Stimulated activated CD4-positive, alpha-beta T cell treated with anti-CD3 and anti-CD28 coated beads, TNF-alpha, amount 100 ng/mL, for 4 hours (primary cell): ENCODE measurements at places on chromosomes 1 and 21.

- DNase-seq: no peak
These were observed 525 bp downstream of the C1QTNF12 start for GRCh38 chr1:1245817-1246576.

DNA sequence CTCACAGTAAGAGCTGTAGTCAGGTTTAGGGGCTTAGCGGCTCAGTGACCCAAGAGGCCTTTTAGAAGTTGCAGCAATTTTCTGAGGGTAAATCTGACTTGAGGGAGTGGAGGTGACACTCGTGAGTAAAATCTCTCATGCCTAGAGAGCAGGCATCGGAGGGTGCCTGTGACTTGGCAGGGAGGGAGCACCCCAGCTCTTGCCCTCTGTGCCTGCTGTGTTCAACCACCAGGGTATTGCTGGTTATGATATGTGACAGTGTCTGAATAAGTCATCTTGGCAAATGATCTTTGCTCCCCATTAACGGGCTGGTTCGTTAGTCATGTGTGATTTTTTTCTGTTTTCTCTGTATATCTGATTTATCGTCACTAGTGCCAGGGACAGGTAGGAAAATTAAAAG lies 5.9 kb downstream of the MAN1C1 start:
- no peak for DNase-seq

DNA sequence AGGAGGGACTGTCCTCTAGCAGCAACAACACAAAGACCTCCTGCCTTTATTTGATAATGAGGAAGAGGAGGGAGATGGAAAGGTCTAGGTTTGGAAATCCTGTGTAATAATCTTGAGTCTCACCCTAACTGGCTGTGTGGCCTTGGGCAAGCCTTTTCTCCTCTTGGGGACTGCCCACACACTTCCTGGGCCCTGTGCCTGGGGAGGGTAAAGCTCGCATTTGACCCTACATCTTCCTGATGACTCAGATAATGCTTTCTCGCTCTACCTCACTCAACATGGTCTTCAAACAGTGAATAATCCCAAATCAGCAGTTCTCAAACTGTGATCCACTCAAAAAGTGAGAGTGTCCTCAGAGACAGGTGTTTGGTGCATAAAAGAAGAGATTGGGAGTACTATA lies 81.2 kb downstream of the VWA5B1 start:
- no peak for DNase-seq

GRCh38 chr1:46393510-46393909 lies 607 bp upstream of the FAAH start:
- DNase-seq: no peak

GRCh38 chr1:168421399-168422004 lies 122.3 kb downstream of the XCL2 start:
- DNase-seq: no peak

GRCh38 chr1:56644064-56644918 lies 823 bp upstream of the PRKAA2 start:
- DNase-seq: no peak

- DNase-seq: no peak
These were observed 28.7 kb downstream of the RSPH1 start for GRCh38 chr21:42467140-42467983.

DNA sequence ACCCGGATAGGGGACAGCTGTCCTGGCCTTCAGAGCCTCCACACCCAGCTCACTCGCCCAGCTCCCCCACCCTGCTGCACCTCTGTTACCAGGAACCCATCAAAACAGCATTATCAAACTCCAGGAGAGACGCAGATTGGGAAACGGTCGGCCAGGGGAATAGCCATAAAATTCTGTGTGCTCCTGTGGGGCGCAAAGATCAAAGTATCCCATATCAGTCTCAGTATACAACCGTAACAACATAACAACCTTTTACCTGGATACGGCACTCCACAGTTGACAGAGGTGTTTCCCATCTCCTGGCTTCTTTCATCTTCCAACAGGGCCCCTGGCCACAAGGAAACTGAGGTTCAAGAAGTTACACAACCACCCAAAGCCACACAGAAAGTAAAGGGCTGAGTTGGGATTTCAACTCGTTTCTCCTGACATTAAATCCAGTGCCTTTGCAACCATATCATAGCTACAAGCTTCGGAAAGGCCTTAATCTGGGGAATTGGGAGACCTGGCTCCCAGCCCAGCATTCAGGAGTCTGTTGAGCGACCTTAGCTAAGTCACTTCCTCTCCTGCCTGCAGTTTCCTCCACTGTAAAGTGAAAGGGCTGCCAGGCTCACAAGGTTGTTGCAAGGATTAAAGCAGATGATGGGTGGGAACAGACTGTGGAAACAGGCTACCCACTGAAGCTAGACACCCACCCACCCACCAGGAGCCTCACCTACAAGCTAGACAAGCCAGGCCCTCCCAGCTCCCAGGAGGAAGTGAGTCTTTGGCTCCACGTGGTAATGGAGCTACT lies 8.1 kb upstream of the EPHB2 start:
- DNase-seq: no peak

GRCh38 chr1:57945045-57945444 lies 521.2 kb upstream of the DAB1 start:
- DNase-seq: no peak

- DNase-seq: no peak
These were observed 74.4 kb upstream of the HSD17B7 start for GRCh38 chr1:162716123-162716522.

DNA sequence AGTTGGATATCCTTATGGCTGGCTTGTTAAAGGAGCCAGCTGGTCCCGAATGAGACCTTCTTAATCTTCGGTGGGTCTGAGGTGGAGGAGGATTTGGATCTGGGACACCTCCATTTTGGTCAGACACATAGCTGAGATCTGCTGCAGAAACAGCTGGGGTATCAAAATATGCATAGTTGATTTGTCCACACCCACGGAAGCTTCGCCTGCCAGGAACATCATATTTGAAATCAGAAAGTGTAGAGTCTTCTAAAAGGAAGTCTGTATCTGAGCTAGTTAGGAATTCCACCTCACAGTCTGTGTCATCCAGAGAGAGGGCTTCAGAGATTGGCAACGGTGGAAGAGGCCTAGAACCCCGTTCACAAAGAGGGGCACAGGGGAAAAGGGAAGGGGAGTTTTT lies 12.3 kb downstream of the ERRFI1 start:
- no peak for DNase-seq

GRCh38 chr1:29256979-29257804 lies 20.9 kb downstream of the PTPRU start:
- no peak for DNase-seq

GRCh38 chr1:21651214-21652042 lies 17.7 kb downstream of the RAP1GAP start:
- DNase-seq: peak; percentile 10

DNA sequence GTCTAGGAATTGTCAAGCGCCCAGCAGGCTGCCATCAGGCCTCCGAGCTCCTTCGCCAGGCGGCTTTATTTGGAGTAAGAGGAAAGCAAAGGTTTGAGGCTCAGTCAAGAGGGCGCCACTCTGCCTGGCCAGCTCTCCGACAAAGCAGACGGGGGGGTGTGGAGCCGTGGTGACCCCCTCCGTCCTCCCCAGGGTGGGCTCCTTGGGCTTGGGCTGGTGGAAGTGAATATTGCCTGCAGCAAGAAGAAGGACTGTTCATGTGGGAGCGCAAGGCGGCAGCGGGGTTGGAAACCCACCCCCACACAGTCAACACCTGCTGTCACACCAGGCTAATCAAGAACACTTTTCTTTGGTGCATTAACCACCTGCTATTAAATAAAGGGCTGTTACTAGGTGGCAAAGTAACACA lies 14.6 kb downstream of the EPHX1 start:
- DNase-seq: no peak

- DNase-seq: no peak
These were observed 61.4 kb downstream of the BRINP3 start for GRCh38 chr1:190416239-190416638.

GRCh38 chr1:224873434-224874369 lies 55.8 kb upstream of the DNAH14 start:
- no peak for DNase-seq

DNA sequence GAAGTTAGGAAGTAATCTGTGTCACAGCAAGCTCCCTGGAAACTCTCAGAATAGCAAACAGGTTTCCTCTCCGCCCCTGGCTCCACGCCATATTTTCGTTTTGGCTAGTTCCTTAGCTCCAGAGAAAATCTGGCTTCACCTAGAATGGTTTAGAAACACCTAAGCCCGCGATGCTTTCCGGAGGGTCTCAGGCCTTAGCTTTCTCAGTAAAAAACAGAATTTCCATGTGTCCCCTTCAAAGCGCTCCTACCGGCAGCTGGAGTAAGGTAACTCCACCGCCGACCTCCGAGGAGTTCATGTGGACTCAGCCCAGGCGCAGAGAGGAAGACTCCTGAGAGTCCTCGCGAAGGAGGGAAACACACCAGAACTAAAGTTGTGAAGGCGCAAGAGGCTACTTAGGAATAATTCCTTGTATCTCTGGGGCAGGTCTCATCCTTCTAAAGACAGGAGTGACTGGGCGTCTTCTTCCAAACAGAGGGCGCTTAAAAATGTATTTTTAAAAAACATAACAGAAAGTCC lies 406 bp downstream of the KIAA0040 start:
- no peak for DNase-seq

DNA sequence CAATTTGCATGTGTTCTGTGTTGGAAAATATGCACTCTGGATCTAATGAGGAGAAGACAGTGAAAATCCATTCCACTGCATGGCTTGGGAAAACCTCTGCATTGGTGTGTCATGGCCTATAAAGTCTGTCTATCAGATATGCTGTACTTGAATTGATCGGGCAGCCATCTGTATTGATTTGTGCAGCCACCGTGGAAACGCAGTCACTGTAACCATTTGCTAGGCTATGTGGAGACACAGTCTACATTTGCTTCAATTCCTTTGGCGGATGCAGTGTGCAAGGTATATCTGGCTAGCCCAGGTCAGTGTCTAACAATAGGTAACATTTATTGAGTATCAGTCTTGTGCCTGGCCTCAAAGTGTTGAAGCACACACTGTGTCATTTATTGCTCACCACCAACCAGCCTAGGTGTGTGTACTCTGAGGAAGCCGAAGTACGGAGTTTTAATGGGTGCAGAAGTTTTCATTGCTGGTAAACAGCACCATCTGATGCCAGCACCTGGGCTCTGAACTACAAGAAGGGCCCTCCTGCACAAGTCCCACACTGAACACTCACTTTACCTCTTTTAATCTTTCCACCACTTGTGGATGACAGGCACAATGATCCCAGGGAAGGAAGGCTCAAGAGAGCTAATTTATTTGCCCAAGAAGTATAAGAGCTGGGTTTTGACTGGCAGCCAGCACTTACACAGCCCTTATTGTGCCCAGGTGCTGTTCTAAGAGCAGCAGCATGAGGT lies 83.4 kb downstream of the DAB1 start:
- no peak for DNase-seq
